Adrenal gland (tissue), 19 donors: ENCODE measurements at places on chromosomes 5 and 9. TPM values are rescaled to one million over a fixed set of nuclear protein-coding genes. Genes with fewer than 3 reads are reported as not detected.
A peak's percentile ranks its signal among the peaks of the same experiment; 100 is the strongest.

SPATA31C1 gene
- not detected for total RNA-seq

CSF2 gene
- not detected for total RNA-seq

LTC4S gene
- 10.2 TPM for total RNA-seq

IL9 gene
- total RNA-seq = not detected

TMEM215 gene
- not detected for total RNA-seq

SPAAR gene
- total RNA-seq = 2.0 TPM

LCN15 gene
- not detected for total RNA-seq

TMEM252 gene
- total RNA-seq = not detected

SKIC3 gene
- 108 TPM for total RNA-seq

PHAX gene
- total RNA-seq = 49.8 TPM

DNA sequence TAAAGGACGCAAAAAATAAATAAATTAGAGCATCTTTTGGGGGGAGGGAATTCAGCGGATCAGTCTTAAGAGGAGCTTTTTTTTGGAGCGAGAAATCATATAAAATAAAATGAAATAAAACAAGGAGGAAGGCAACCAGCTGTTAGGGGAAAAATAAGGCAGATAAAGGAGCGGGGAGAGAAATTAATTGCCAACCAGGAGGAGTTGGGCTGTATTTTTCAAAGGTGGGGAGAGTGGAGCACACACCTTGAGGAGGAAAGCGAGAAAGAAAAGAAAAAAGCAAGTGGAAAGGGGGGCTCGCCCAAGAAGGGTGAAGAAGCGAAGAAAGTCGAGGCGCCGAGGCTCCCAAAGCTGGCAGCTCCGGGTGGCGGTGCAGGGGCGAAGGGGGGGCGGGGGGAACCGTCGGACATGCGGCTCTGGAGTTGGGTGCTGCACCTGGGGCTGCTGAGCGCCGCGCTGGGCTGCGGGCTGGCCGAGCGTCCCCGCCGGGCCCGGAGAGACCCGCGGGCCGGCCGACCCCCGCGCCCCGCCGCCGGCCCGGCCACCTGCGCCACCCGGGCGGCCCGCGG, at the start of gene PAPPA:
PAPPA (plus strand) TSS at position 27 of the 569 bp plus-strand sequence; CDS start at position 409, 382 bp downstream.
- DNase-seq = no peak

GRCh38 chr5:79349047-79349446, 113.1 kb downstream of the JMY start:
- no peak for DNase-seq

DNA sequence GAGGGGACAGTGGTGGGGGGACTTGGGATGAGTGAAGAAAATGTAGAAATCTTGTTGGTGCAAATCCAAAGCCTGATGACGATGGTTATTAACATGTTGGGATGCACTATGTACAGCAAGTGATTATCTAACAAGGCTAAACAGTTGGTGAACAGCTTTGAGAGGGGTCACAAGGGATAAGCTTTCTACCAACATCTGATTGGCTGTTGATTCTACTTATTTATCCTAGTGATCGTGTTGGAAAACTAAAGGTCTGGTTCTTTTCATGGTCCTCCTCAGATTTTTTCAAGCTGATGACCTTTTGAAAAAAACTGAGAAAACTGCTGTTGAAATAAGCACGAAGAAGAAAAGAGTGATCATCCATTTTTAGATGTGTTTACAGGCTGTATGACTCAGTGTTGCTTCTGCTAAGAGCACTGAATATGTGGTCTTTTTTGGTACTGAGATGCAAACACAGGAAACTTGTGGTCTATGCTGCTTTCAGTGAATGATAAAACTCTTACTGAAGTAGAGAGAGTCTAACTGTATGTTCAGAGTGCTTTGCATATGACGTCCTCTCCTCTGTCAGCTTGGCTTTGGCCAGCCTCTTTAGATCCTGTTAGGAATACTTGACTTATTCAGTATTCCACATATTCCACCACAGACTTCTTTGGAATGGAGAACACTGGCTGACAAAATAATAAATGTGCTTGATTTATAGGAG, 174.8 kb downstream of the SLF1 start:
- DNase-seq = no peak

DNA sequence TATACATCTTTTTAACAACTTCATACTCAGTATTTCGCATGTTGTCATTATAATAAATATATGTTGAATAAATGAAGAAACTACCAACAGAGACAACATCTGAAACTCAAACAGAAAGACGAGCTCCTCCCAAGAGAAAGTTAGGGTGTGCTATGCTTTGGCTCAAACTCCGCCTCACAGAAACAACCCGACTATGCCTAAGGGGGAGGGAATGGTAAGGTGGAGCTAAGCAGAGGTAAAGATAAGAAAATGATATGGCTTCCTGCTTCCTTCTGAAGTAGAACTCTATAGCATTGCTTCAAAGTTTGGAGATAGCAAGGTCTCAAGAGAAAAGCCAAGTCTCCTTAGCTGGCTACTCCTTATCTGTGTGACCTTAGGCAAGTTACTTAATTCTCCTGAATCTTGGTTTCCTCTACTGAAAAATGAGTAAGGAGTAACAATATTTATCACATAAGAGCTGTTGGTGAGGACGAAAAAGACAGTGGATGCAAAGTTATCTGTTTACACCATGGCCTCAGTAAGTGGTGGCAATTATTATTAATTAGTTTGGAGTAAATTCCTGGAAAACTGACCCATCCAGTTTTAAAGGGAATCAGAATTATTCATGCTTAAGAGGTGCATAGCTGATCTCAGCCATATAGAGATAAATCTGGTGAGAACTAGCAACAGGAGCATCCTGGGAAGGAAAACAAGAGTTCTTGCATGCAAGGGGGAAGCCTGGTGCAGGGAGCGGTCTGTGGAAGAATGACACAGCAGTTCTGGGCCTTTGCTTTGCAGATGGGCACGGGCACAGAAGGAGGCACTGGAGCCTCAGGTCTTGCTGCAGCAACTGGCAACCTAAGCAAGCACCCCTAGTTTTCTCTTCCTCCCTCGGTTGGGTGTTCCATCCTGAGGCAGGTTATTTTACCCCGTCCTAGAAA, 73.3 kb downstream of the GLIS3 start:
- DNase-seq = no peak

DNA sequence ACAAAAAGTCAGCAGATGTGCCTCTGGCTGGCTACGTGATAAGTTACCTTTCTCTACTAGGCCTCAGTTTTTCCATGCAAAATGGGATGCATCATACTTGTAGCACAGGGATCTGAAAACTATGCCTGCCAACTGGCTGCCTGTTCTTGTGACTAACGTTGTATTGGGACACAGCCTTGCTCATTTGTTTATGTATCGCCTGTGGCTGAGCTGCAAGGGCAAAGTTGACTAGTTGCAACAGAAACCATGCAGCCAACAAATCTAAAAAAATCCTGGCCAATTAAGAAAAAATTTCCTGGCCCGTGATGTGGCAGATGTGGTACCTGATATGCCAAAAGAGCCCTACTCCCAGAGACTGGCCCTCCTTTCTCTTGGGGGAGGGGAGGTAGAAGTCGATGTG, 131.3 kb downstream of the SEC61B start:
- peak; percentile 47 for DNase-seq

- no peak for DNase-seq
Observed at GRCh38 chr5:168974082-168974481, 326.9 kb downstream of the SLIT3 start.

DNA sequence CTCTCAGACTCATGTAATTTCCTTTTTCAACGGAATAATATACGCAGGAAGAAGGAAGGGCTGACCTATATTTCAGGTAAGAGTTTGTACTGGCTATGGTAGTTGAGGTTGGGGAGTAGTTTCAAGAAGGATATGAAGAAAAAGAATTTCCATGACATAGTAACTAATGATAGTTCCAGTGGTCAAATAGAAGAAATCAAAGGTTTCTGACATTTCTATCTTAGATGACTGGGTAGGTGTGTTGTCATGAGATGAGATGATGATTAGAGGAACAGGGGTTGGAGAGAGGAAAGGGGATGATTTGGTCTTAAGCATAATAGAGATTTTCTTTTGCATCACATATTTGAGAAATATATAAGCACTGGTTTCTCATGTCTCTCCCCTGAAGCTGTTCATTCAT, 166.0 kb downstream of the SPATA31D1 start:
- no peak for DNase-seq

DNA sequence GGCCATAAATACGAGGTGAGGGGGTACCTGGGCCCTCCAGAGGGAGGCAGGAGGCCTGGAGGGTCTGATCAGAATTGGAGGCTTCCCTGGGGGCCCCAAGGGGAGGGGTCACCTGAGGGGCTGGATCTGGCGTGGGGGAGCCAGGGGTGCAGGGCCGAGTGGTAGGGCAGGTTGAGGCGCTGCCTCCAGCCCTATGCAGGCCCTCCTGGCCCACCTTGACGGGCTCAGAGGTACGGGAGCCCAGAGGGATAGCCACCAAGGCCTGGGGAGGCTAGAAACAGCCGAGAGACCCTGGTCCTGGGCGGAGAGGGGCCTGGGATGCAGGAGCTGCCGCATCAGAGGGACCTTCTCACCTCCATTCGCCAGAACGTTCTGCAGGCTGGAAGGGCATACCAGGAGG, 24.3 kb downstream of the LHX3 start:
- no peak for DNase-seq

DNA sequence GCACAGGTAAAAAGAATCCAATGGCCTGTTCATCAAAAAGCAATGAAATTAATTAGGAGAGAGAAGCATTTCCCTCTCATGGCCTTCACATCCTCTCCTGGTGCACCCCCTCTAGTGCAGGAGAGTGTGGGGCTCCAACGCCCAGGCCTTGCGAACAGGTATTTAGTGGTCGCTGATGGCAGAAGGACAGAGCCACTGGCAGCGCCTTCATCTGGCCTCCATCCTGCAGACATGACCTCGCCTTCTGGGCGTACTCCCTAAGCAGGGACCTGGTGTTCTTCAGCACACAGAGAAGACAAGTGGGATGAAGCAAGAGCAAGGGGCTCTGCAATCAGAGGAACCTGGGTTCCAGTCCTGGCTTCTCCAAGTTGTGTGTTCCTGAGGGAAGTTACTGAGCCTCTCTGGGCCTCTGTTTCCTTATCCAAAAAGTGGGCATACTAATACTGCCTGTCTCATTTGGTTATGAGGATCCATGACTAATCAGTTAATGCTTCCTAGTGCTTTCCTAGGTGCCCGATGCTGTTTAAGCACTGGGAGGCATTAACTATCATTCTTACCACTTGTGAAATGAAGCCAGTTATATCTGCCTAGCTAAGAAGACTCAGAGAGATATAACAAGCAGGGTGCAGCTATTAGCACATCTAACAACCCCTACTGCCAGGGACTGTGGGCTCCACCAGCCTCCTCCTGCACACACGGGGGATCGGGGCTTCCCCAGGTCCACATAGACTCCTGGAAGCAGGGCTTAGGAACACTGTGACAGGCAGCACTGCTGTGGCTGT, 77.3 kb downstream of the SEMA4D start:
- no peak for DNase-seq

DNA sequence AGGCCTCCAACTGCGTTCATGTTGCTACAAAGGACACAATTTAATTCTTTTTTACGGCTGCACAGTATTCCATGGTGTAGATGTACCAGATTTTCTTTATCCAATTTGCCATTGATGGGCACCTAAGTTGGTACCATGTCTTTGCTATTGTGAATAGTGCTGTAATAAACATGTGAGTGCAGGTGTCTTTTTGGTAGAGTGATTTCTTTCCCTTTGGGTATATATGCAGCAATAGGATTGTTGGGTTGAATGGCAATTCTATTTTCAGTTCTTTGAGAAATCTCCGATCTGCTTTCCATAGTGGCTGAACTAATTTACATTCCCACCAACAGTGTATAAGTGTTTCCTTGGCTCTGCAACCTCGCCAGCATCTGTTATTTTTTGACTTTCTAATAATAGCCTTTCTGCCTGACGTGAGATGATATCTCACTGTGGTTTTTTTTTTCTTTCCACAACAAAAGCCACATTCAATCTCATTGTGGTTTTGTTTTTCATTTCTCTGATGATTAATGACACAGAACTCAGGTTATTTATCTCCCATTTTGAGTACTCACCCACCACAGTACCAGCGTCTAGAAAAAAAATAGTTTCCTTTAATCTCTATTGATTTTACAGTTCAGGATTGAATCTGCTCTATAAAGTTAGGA, 21.9 kb downstream of the ARRDC3 start:
- no peak for DNase-seq

- DNase-seq = no peak
Observed at GRCh38 chr5:74916831-74917710, 50.9 kb upstream of the FAM169A start.

DNA sequence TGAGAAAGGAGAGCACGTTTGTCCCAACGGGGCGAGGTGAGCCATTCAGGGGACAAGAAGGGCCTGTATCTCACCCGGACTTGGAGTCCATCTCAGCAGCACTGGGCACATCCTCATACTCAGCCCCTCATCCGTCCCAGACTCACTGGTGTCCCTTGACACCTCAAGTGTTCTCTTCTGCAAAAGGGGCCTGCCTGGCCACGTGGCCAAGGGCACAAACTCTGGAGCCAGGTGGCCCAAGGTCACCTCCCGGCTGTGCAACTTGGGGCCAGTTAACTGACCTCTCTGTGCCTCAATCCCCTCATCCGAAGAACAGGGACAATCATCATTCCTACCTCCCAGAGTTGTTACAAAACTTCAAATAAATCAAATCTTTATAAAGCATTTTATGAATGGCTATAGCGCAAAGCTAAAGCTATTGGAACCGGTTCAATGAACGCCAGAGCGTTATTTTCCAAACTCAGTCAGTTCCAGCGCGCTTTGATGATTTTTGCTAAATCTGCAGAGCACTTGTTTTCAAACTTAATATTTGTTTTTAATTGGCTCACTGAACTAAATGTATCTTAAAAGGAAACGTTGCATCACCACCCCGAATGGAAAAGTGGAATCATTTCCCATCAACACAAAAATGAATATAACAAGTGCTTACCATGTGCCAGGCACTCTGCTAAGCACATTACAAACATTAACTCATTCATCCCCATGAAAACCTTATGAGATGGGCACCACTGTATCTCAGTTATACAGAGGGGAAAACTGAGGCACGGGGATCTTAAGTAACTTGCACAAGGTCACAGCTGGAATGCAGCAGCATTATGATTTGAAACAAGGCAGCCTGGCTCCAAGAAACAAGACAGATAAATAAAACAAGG, 49.3 kb downstream of the DUSP1 start:
- DNase-seq = no peak

GRCh38 chr5:22776285-22776684, 76.9 kb downstream of the CDH12 start:
- DNase-seq = no peak

GRCh38 chr9:108095496-108095895, 605.9 kb upstream of the KLF4 start:
- DNase-seq = no peak

- DNase-seq = no peak
Observed at GRCh38 chr9:79221084-79221483, 350.7 kb upstream of the TLE4 start.

- no peak for DNase-seq
Observed at GRCh38 chr5:107476783-107477182, 194.0 kb downstream of the EFNA5 start.
